G401 (cell line): ENCODE measurements at places on chromosomes 16 and 17. TPM values are rescaled to one million over a fixed set of nuclear protein-coding genes. Genes with fewer than 3 reads are reported as not detected.

Gene TOB1
- total RNA-seq: 18.5 and 26.4 TPM in 2 replicates

Gene MT1F
- total RNA-seq: not detected in 2 replicates

Gene GLTPD2
- total RNA-seq: not detected in 2 replicates

Gene LGALS9
- not detected in 2 replicates for total RNA-seq

Gene RAB37
- 1.4 and 4.2 TPM in 2 replicates for total RNA-seq

Gene TBC1D3I
- total RNA-seq: not detected in 2 replicates

Gene DNAH3
- total RNA-seq: not detected in 2 replicates

Gene ACSM2A
- not detected in 2 replicates for total RNA-seq

Gene KRTAP16-1
- total RNA-seq: not detected in 2 replicates

Gene FSCN2
- total RNA-seq: 0.80 and 1.4 TPM in 2 replicates

Gene RAP1GAP2
- total RNA-seq: 1.9 and 6.0 TPM in 2 replicates

Gene ZG16
- not detected in 2 replicates for total RNA-seq

Gene FBXW10B
- not detected in 2 replicates for total RNA-seq

Gene GP1BA
- not detected in 2 replicates for total RNA-seq

Gene SP6
- total RNA-seq: 6.7 and 8.5 TPM in 2 replicates

Gene HP
- total RNA-seq: not detected in 2 replicates

Gene SLC6A2
- not detected in 2 replicates for total RNA-seq

Gene CHAD
- not detected in 2 replicates for total RNA-seq

Gene HES7
- 1.1 and 3.9 TPM in 2 replicates for total RNA-seq
